Amniotic stem cell (primary cell): ENCODE measurements at places on chromosomes 3 and 15.

- DNase-seq, result no peak
Observed at GRCh38 chr3:13767030-13767429, 112.8 kb downstream of the WNT7A start.

- no peak for DNase-seq
Observed at GRCh38 chr3:187150599-187150998, 11.3 kb upstream of the RPL39L start.

- peak; percentile 45 for DNase-seq
Observed at GRCh38 chr3:195197765-195198425, 73.1 kb downstream of the XXYLT1 start.

DNA sequence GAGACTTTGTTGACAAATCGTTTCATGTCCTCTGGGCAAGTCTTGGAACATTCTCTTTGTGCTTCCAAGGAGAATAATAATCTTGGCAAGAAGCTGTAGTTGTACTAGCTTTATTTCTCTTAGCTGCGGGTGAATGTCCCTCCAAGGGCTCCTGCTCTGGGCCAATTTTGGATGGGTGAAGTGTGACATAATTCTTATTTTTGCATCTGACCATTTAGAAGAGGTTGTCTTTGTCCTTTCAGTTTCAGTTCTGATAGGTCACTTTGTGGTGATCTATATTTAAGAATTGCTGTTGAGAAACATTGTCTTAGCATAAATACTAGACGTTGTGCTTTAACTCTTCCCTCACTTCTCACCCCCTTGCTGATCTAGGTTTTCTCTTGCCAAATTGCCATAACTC, 164.8 kb upstream of the RORA start:
- DNase-seq, result no peak

DNA sequence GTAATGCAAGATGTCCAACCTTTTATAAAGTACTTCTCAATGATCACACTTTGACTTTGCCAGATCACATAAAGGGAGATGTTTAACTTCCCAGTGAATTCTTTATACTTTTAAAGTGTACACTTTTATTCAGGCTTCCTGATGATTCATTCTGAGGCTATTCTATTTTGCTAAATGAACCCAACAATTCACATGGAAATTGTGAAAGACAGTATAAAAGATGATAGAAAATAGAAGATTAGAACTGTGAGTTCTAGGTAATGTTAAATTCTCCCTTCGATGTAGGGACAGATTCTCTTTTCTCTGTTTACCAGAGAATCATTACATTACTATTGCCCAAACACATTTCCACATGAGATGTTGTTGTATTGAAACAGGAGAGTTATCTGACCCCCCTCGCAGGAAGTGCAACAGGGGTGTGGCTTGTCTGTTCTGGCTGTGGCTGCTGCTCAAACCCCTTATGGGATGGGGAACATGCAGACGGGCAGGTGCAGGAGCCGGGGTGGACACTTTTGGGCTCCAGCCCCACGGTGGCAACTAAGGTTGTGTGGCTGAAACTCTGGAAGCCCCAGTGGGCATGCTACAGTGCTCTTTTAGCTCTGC, 131.3 kb upstream of the LRTM1 start:
- no peak for DNase-seq

DNA sequence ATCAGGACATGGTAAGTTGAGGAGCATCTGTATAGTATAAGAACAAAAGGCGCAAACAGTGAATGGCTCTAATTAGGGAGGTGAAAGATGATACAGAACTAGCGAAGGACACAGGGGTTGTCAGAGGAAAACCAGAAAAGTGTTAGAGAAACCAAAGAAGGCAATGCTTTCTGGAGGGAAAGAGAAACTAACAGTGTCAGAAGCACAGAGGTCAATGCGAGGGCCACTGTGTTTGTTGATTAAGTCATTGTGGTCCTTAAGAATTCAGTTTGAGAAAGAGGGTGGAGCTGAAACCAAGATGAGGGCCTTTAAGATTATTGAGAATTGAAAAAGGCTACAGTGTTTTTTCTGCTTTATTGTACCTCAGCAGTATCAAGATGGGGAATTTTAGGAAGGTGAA, 28.8 kb downstream of the ATG7 start:
- DNase-seq, result no peak

DNA sequence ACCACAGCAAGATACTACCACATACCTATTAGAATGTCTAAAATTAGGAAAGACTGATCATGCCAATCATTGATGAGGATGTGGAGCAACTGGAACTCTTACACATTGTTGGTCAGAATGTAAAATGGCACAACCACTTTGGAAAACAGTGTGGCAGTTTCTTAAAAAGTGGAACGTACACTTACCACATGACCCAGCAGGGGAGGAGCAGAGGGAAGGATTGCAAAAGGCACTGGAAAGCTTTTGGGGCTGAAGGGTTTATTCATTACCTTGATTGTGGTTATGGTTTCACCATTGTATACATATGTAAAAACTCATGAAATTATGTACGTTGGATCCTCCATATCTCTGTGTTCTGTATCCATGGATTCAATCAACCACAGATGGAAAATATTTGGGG, 3.3 kb upstream of the EHD4 start:
- no peak for DNase-seq

DNA sequence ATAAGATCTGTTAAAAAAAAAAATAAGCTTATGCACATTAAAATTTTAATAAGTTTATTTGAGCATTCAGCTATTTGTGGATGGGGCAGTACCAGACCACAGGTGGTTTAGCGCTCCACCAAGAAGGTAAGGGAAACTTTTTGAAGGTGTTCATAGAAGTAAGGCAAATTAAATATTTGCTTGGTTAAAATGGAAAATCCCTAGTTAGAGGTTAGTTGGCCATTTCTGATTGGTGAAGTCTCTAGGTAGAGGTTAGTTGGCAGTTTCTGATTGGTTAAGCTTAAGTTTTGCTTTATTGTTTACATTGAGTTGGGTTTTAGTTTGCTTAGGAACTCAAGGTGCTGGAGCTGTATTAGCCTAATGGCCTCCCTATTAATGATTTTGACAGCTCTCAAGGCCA, 30.7 kb downstream of the SCN11A start:
- DNase-seq, result no peak

DNA sequence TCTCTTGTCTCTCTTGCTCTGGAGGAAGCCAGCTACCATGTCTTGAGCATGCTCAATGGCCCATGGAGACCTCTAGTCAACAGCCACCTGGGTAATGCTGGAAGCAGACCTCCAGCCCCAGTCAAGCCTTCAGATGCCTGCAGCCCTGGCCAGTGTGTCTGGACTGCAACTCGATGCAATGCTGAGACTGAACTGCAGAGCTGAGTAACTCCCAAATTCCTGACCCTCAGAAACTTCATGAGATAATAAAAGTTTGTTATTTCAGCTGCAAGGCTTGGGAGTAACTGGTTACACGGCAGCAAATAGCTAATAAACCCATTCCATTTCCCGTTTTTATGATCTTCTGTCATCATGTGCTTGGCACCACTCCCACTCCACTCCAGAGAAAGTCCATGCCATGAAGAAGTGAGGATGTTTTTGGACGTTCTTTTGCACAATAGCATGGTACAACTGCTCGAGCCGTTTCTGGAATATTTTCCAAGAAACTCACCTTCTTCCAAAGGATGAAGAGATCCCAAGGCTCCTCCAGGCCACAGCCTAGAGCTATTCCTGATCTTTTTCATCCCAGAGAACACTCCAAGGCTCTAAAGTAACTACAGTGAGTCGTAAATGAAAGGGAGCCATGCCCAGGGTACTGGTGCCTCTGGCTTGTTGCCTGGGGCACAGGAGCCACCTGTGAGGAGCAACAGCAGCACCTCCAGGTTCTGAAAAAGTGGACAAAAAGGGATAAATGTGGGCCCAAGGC, 72.0 kb upstream of the KLF13 start:
- DNase-seq, result no peak

- DNase-seq, result no peak
Observed at GRCh38 chr3:56238299-56238698, 230.0 kb downstream of the ERC2 start.

- DNase-seq, result no peak
Observed at GRCh38 chr3:62607287-62608029, 234.1 kb upstream of the FEZF2 start.

DNA sequence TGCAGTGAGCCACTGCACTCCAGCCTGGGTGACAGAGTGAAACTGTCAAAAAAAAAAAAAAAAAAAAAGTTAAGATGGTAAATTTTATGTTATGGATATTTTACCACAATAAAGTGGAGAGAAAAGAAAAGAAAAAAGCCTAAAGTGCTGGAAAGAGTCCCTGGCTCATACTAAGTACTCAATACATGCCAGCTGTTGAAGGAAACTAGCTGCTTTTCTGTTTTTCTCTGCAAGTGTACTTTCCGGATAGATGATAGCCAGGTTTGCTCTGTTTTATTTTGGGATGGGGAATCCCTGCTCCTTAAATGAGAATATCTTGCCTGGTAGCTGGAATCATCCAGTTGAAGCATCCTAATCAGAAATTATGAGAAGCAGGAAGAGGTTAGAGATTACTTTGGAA, 10.9 kb downstream of the EID1 start:
- DNase-seq, result no peak

DNA sequence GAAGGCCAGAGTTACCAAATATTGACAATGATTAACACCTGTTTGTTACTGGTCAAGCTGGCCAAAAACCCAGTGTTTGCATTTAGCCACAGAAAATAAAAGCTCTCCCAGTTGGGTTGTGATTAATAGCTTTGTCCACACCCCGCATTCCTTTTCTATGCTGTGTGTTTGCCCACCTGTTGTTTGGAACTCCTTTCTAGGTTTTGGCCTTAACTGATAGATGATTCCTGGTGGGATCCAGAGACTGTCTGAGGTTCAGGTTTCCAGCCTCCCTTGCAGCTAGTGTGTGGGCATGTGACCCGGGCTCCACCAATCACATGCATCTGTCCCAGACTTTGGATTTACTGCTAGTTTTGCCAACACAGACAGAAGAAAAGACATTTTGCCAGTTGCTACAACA, 83.8 kb downstream of the PTPRG start:
- no peak for DNase-seq

GRCh38 chr3:152226176-152226575, 42.6 kb upstream of the MBNL1 start:
- no peak for DNase-seq

DNA sequence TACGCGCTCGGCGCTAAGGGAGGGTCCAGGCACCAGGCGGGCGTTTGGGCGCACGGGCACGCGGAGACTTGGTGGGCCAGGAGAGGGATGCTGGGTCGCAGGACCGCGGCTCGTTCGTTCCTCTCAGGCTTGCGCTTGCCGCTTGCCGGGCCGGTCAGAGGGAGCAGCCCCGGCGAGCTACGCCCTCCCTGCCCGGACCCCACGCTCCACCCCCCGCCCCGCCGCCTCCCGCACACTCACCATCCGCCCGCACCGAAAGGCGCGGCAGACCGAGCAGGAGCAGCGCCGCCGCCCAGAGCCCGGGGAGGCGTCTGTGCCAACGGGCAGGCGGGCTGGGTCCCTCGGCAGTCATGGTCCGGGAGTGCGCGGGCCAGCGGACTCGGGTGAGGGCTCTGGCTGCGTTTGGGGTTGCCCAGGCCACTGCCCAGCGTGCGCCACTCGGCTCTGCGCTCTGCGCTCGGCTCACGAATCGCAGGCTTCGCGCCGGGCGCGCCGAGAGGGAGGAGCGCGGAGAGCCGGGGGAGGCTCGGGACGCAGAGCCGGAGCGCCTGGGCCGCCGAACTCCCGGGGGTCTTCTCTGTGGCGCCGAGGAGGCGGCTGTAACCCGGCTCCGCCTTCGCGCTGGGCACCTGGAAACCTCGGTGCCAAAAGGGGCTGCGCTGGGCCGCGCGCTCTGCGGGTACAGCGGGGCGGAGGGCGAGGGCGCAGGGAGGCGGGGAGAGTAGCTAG, at the start of gene SUSD5:
TSS of gene SUSD5 (minus strand) at position 365 of the 729 bp plus-strand sequence. CDS start at position 352, 13 bp downstream.
- DNase-seq, result no peak

- DNase-seq, result no peak
Observed at GRCh38 chr3:196553551-196553950, 14.8 kb downstream of the WDR53 start.

DNA sequence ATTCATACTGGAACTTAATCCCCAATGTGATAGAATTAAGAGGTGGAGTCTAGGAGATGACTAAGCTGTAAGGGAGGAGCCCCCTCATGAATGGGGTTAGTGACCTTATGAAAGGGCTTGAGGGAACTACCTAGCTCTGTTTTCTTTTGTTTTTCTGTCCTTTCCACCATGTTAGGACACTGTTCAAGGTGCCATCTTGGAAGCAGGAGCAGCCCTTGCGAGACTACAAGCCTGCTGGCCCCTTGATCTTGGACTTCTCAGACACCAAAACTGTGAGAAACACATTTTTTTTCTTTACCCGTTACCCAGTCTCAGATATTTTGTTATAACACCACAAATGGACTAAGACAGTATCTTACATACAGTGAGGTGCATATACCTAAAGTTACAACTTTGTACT, 26.5 kb downstream of the GOLGA6A start:
- no peak for DNase-seq

DNA sequence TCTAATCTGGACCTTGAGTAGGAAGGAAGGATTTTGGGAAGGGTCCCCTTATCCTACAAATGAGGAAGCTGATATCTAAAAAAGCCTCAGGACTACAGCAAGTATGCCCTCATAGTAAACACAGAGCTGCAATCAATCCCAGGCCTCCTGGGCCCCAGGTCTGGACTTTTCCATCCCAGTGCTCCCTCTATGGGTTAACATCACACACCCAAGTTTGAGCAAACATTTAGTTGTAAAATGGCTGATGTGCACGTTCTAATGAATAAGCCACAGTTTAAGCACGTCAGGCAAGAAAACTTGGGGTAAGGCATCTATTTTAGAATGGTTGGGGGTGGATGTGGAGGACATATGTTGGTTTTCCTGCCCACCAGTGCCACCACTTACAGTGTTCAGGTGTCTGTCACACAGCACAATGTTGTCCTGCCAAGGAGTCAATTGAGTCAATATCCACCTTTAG, 44.3 kb upstream of the UBE2E1 start:
- DNase-seq, result no peak
